ENCODE measurements at places on chromosomes 6 and 20.

DNA sequence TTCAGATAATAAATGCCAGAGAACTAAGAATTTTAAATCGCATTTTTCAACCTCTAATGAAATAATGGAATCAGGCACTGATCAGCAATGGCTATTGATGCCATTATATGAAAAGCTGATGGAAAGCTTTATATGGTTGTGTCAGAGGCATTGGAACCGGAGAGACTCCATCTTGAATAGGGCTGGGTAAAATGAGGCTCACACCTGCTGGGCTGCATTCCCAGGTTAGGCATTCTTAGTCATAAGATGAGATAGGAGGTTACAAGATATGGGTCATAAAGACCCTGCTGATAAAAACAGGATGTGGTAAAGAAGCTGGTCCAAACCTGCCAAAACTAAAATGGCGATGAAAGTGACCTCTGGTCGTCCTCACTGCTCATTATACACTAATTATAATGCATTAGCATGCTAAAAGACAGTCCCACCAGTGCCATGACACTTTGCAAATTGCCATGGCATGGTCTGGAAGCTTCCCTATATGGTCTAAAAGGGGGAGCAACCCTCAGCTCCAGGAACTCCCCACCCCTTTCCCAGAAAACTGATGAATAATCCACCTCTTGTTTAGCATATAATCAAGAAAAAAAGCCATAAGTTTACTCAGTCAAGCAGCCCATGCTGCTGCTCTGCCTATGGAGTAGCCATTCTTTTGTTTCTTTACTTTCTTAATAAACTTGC lies 40.2 kb upstream of the CD83 start:
- no peak for DNase-seq

DNA sequence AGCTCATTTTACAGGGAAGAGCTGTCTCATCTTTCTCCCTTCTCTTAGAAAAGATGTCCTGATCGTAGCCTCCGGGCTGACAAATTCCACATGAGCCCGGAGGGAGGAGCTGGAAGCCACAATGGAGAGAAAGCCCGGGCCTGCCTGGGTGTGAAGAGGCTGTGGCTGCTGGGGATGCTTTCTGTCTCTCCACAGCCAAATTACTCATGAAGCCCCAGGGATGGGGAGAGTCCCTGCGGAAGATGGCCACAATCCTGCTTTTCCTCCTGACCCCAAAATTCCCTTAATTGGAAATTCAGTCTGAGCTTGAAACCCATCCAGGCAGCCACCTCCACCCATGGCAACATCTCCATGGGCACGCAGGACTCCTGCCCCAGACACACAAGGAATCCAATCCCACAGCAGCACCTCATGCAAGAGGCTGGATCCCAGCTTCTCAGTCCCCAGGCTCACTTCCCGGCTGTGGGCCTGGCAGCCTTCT lies 32.4 kb downstream of the JPH2 start:
- no peak for DNase-seq

DNA sequence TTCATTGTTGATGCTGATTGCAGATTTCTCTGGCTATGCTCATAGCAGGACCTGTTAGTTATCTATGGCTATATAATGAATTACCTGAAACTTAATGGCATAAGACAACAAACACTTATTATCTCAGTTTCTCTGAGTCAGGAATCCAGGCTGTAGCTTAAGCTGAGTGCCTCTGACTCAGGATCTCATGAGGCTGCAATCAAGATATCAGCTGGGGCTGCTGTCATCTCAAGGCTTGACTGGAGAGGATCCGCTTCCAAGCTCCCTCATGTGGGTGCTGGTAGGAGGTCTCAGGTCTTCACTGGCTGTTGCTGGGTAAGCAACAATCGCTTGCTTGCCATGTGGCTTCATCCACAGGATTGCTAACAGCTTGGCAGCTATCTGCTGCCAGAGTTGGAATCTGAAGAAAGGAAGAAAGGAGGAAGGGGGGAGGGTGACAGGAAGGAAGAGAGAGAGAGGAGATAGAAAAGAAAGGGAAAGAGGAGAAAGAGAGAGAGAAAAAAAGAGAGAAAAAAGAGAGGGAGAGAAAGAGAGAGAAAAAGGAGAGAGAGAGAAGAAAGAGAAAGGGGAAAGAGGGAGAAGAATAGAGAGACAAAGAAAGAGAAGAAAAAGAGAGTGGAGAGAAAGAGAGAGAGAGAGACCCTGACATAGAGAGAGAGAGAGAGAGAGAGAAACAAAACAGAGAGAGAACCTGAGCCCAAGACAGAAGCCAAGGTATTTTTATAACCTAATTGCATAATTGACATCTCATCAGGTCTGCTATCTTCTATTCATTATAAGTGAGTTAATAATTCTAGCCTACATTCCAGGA lies 579.0 kb upstream of the BTBD3 start:
- DNase-seq = no peak

DNA sequence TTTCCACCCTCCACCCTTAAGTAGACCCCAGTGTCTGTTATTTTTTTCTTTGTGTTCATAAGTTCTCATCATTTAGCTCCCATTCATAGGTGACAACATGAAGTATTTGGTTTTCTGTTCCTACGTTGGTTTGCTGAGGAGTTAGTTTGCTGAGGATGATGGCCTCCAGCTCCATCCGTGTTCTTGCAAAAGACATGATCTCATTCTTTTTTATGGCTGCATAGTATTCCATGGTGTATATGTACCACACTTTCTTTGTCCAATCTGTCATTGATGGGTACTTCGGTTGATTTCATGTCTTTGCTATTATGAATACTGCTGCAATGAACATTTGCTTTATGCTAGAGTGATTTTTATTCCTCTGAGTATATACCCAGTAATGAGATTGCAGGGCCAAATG lies 301.2 kb downstream of the ADGRG6 start:
- no peak for DNase-seq

DNA sequence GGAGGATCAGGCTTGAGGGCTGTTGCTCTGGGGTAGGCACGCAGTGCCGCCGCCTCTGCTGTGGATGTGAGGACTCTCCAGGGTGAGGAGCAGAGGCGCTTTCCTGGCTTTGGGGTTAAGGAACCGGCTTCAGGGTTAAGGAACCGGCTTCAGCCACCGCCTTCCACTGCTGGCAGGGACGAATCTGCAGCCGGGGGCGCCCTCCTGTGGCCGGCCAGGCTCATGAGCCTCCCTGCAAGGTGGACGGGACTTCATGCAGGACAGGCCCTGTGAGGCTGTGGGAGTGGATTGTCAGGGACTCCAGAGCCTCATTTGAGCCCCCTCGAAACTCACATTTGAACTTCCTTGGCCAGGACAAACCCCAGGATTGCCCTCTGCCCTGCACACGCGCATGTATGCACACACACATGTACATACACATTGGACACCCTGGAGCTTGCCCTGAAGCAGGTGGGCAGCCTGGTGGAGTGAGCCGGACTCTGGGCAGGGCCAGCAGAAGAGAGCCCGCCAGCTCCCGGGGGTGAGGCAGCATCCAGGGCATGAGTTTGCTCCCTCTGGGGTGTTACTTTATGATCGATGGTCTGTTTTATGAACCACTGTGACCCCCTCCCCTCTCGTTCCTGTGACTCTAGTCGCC lies 146.9 kb downstream of the PHACTR3 start:
- no peak for DNase-seq

DNA sequence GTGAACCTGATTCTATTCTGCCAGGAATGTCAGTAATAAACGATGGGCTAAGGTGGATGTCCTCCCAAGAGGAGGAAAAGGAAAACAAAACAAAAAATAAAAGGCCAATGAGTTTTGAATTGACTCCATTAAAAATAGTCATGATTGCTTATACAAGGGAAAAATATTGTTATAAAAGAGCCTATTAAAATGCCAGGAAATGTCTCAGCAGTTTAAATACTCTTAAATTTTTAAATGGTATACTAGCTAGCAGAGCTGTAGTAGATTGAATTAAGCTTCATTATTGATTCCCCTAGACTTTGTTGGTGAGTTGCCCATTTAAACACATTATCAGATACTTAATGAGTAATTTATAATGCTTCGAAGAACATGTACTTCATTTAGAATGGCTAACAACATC lies 990.9 kb upstream of the GJE1 start:
- DNase-seq = no peak

GRCh38 chr20:33600981-33601380 lies 61.1 kb upstream of the C20orf144 start:
- DNase-seq = no peak

DNA sequence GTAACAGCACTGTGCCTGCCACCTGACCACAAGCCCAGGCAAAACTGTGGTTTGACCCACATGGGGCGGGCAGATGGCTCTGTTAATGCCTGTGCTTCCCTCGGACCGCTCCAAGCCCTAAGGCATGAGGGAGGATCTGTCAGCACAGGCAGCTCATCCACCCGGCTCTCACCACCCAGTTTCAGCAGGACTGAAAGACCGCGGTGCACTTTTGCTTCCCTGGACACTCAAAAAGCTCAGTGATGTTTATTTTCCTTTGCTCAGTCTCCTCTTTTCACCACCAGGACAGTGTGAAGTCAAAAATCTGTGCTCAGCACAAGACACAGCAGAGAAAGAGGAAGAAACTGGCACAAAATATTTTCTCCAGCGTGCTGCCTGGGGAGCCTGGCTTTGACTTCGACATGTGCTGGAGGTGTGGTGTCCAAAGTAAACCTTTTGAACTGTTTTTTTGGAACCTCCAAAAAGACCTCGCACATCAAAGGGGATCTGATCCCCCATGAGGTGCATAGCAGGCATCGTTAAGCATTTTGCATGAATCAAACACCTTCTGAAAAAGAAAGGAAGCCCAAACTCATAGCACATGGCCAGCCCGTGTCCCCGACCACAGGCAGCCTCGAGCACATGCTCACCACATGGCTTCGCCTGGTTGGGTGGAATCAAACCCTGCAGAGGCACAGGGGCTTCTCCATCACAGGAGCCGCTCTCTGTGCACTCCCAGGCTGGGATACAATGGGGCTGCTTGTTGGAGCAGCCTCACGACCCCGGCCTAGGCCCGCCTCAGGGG lies 441.7 kb upstream of the JARID2 start:
- DNase-seq = no peak

GRCh38 chr6:88480816-88481215 lies 314.7 kb upstream of the CNR1 start:
- DNase-seq = no peak

DNA sequence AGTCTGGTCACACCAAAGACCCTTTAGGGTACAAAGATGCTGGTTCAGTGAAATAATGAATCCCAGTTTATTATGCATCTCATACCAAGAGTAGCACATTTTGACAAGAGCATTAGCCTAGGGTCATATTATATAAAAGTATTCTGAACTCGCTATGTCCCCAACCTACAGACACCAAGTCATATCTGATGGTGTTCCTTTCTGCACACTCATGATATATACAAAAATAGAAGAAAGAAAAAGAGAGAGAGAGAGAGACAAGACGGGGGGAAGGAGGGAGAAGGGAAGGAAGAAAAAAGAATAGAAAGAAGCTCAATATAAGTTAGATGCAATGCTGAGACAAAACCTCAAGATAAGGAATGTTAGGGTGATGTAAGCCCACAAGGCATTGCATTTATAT lies 131.1 kb downstream of the DST start:
- DNase-seq = no peak

DNA sequence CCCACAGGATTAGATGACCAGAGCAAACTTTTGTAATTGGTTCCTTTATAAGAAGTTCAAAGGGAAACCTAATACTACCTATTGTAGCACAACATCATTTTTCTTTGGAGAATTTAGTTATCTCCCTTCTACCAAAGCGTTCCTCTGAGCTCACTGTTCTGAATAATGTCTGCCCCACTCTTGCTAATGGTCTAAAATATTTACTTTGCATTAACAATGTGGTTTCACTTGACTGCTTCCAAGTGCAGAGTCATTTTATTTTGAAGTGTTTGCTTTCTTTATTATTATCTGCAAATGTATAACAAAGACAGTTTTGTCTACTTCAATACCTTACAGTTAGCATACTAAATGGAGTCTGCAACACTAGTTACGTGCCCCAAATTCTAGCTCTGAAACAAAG lies 15.0 kb downstream of the TRAPPC3L start:
- DNase-seq = peak; percentile 67

DNA sequence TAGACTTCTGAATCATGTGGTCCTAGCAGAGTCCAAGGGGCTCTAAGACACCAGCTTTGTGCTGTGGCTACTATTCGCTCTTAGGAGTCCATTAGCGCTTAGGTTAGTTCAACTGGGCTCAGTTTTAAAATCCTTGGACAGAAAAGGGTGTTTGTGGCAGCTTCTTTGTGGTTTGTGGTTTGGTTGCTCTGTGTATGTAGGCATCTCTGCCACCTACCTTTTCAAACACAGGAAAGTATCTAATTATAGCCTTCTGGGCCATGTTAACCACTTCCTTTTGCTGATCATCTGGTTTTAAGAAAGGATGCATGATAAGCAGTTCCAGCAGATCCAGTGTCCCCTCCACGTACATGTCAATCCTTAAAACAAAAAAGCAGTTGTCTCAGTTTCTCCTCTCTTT lies 10.8 kb downstream of the GSTA4 start:
- no peak for DNase-seq

DNA sequence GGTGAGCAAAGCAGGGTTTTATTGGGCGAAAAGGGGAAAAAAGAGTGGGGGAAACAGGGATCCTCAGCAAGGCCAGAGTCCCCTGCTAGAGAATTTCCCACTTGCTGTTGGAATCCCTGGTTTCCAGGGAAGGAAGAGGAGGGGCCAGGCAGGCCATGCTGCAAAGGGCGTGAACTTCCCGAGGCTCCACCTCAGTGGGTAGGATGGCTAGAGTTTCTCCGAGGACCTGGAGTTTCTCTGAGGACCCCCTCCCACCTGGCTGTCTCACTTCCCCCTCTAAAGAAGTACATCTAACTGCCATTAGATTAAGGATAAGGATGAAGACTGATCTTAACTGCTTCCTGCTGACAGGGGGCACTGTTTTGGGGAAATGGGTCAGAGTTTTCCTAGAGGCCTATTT lies 1239.3 kb upstream of the GJE1 start:
- no peak for DNase-seq

DNA sequence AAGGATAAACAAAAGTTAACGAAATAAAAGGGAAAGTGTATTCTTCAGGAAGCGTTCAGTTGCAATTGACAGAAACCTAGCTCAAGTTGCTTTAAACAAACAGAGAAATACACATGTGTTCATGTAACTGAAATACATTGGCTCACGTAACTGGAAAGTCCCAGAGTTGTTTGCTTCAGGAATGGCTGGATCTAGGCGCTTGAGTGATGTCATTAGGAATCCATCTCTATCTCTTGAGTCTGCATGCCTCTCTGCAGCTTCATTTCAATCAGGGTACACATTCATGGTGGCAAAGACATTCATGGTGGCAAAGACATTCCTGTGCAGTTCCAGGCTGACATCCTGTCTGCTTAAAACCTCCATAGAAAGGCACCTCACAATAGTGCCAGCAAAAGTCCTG lies 45.4 kb upstream of the EYA2 start:
- no peak for DNase-seq

GRCh38 chr6:137488150-137489045 lies 5.8 kb downstream of the OLIG3 start:
- DNase-seq = no peak

- no peak for DNase-seq
Measured at GRCh38 chr20:51695574-51696303, 72.5 kb downstream of the ATP9A start.
